Fibroblast of skin of abdomen (primary cell): ENCODE measurements at places on chromosomes 6 and 20.

DNA sequence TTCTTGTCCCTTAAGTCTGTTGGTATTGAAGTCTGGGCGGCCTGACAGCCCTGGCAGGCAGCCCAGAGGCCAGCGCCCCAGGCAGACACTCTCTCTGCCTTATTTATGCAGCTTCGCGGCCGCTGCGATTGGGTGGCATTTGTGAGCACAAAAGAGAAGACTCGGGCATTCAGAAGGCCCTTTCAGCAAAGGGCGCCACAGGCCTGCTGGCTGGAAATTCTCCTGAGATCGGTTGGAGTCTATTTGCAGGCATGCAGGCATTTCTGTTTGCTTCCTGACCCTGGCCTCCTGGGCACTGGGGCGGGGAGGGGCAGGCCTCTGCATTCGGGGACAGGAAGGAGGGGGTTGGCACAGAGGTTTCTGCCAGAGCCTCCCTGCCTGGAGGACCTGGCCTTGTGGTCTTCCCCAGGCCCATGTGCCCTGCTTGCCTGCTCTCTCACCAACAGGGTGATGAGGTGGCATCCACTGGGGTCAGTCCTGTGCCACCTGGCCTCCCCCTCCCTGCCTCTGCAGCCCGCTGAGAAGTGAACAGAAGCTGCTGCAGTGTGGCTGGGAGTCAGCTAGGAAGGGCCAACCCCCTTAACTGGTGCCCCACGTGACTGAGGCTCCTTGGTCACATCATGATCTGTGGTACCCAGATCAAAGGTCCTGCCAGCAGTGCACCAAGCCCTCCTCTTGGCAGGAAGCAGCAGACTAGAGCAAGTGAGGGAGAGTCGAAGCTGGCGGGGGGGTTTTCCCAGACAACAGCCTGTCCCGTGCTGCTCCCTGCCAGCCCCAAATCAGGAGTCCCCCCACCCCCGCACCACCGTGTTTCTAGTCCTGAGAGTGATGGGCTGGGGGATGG is 16.6 kb upstream of the CCDC167 start:
- DNase-seq: no peak

DNA sequence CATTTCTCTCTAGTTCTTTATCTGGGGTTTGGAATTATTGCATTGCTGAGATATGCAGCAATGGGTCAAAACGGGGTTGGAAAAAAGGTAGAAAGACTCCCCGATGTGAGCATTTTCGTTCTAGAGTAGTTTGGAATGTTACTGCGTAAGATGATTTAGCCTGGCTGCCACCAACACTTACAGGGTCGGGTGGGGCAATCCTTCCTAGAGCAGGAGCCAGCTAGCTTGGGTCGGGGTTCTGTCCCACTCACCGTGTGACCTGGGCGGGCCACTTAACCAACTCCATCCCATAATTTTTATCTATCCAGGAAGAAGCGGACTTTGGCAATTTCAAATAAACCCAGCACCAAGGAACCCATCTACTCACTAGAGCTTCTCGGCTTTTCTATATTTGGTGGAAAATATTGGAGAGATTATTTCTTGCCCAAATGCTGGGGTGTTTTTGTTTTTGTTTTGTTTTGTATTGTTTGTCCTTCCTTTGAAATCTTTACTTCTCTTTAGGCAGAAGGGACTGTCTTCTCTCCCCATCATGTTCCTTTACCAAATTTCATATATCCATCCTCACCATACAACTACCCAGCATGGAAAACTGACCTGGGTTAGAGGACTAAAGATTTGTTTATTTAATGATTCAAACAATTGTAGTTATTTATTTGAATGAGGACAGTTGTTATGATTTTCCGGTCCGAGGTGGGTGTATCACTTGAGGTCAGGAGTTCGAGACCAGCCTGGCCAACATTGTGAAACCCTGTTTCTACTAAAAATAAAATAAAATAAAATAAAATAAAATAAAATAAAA is 72.4 kb downstream of the GPX5 start:
- no peak for DNase-seq

DNA sequence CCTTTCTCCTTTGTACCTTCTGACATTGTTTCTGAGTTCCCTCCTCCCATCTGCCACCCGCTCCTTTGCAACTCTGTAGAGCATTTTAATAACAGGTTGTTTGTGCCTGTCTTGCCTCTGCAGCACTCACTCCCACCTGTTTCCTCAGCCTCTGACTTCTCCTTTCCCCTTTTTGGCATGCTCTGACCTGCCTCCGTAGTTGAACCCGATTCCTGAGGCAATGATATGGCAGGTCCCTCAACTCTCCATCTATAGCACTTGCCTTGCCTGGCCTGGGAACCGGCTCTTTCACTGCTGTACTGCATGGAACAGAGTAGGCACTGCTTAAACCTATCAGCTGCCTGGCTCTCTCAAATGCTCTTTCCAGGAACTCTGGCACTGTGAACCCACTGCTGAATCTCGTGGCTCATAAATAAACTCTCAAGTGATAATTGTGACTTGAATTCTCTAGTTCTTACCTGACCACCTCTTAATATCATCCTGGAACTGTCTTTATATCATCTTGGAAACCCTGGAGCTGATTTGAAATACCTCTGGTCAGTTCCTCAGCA is 50.3 kb downstream of the UTRN start:
- no peak for DNase-seq

DNA sequence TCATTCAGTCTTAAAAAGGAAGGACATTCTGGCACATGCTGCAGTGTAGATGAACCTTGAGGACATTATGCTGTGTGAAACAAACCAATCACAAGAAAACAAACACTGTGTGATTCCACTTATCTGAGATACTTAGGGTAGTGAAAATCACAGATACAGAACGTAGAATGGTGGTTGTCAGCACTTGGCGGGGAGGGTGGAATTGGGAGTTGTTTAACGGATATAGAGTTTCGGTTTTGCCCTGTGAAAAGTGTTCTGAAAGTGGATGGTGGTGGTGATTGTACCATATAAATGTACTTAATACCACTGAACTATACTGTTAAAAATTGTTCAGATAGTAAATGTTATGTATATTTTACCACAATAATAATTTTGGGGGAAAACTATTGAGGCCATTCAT is 18.4 kb downstream of the KAT14 start:
- DNase-seq: no peak
